ENCODE measurements at places on chromosomes 1 and 21.

GRCh38 chr1:44860891-44861425 lies 17.9 kb upstream of the PTCH2 start:
- DNase-seq, result no peak

DNA sequence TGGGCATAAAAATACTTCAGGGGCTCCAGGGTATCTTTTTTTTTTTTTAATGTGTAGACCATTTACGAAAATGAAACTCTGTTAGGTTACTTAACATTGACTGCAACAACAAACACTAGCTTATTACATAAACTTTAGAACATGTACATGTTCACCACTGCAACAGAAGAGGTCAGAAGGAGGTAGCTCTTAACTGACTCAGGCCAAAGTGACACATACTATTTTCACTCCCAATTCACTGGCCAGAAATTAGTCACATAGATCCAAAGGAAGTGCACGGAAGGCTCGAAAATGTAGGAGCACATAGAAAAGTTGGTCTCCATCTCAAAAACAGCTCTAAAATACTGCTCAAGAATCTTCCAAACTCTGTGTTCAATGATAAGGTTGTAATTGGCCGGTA lies 107.2 kb downstream of the AKT3 start:
- peak; percentile 52 for DNase-seq

DNA sequence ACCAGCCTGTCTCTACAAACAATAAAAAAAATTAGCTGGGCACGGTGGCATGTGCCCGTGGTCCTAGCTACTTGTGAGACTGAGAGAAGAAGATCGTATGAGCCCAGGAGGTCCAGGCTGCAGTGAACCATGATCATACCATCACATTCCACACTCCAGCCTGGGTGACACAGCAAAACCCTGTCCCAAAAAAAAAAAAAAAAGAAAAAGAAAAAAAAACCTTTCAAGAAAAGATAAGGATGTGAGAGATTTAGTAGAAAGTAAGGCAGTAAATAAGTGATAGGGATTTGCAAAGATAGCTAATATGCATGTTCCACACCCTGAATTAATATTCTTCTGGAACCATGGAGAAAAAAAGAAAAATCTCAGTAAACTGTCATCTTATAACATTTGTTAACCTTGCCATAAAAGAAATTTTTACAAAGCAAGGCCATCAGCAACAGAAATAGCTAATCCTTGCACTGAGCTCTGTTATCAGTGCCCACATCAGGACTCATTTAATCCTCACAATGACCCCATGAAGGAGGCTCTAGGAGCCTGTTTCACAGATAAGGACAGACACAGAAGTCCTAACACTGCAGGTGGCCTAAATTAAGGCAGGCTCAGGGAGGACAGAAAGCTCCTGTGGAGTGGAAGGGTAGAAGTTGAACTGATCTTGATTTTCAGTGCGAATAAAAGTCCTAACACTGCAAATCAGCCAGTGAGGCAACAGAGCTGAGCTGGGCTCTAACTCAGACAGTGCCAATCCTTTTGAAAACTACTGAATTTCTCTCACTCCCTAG lies 7.6 kb downstream of the GNB1 start:
- no peak for DNase-seq

DNA sequence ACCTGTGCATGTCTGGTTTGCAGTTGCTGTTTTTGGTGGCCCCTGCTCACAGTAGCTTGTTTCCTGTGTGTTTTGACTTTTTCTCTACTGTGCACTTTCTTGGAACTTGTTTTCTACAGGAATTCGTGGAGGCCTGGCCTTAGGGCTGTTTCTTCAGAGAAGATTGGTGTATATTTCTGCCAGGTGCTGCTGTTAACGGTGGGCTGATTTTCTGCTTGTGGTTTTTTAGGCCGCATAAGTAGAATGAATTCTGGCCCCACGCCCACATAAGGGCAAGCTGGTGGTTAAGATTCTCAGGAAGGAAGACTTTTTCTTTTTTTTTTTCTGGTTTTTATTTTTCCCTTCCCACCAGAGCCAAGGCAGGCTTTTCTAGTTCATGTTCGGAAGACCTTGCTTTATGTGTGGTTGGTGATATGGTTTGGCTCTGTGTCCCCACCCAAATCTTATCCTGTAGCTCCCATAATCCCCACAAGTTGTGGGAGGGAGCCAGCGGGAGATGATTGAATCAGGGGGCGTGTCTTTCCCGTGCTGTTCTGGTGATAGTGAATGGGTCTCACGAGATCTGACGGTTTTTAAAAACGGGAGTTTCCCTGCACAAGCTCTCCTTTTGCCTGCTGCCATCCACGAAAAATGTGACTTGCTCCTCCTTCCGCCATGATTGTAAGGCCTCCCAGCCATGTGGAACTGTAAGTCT lies 71.5 kb upstream of the DISP3 start:
- DNase-seq, result no peak

- no peak for DNase-seq
These were observed 62.9 kb upstream of the EDN2 start for GRCh38 chr1:41547336-41547735.

DNA sequence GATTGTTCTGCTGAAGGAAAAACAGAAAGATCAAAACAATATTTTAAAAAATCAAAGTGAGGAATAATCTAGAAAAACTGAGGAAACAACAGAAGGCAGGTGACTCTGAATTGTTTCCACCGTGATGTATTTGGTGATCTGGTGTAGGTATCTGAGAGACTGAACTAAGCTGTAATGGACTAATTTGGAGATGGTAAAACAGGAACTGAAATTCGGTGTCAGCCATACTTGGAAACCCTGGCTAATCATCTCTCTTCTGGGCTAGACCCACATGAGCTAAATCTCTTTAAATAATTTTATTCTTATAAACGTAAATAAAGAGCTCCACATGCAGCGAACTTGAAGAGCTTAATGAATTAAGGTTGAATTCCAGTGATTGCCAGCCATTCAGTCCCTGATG lies 1226.1 kb downstream of the NCAM2 start:
- no peak for DNase-seq

- DNase-seq, result no peak
These were observed 4.3 kb downstream of the RHOC start for GRCh38 chr1:112702420-112703261.

GRCh38 chr1:109133002-109133706 lies 19.2 kb downstream of the ELAPOR1 start:
- no peak for DNase-seq

- DNase-seq, result no peak
These were observed 37.6 kb upstream of the PGBD5 start for GRCh38 chr1:230463760-230464159.

DNA sequence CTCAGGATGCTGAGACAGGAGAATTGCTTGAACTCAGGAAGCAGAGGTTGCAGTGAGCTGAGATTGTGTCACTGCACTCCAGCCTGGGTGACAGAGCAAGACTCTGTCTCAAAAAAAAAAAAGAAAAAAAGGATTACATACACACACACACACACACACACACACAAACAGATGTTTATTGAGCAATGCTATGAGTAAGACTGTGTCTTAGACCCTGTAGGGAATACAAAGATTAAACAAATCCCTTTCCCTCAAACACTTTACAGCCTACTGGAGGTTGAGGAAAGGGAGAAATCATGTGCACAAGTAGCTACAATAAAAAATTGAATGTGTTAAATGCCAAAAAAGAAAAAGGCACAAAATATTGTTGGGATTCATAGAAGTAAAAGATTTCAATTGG lies 58.1 kb downstream of the RPAP2 start:
- peak; percentile 76 for DNase-seq

DNA sequence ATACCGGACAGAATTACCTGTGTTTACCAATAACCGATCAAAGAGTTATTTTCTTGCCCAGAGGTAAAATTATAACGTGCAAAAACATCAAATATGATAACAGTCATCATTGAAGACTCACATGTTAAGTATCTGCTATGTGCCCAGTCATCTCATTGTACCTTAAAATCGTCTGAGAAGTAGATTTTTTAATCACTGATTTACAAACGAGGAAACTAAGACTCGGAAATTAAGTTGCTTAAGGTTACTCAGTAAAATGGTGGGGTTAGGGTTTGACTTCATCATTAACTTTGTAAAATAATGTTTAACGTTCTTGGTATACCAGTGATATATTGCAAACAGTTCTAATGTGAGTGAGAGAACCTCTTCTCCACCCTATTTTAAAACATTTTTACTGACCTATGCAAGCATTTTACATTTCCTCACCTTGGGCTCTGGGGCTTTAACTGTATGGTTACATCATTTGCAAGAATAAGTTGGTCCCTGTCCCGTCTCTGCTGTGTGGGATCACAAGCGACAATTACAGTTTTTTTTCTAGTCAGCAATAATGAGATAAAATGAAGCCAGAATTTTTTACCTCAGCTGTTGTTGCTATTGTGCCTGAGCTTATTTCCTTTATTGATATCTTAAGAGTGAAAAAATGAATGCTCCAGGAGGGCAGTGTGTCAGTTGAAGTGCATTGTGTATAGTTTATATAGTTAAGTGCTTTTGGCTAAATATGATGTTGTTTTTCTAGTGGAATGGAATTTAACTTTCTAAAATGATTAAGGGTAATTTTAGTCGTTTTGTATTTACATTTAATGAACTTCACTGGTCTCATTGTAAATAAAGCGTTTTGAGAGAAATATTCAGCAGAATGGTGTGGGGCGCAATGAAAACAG lies 2.7 kb downstream of the RPRD2 start:
- DNase-seq, result no peak

GRCh38 chr1:115363171-115363570 lies 25.1 kb upstream of the NGF start:
- DNase-seq, result no peak

DNA sequence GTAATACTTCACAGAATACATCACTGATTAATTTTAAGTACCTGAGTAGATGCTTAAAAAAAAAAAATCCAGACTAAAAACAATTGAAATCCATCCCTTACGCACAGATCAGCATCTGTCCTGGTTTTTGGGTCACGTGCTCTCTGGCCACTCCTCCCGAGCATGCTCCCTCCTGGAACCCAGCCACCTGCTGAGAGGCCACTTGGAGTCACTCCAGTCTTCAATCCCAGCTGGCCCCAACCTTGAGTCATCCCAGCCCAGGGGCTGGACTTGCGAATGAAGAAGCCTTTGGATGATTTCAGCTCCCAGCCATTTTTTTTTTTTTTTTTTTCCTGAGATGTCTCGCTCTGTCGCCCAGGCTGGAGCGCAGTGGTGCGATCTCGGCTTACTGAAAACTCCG lies 8.9 kb downstream of the MAP1LC3C start:
- peak; percentile 89 for DNase-seq

DNA sequence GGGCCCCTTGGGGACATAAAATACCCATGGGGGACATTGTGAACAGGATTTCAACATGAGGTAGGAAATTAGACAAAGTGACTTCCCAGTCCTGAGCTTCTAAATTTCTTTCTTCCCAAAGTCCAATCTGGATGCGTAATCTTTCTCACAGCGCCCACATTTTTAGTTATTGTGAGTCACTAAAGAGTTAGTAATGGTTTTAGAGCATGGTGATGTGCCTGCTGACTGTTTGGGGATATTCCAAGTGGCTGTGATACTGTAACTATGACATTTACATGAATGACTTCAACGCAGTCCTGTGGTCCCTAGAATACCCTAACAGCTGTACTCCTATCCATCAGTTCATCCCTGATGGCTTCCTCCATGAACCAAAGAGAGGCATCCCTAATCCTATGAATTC lies 224.0 kb upstream of the COA6 start:
- DNase-seq, result peak; percentile 2

DNA sequence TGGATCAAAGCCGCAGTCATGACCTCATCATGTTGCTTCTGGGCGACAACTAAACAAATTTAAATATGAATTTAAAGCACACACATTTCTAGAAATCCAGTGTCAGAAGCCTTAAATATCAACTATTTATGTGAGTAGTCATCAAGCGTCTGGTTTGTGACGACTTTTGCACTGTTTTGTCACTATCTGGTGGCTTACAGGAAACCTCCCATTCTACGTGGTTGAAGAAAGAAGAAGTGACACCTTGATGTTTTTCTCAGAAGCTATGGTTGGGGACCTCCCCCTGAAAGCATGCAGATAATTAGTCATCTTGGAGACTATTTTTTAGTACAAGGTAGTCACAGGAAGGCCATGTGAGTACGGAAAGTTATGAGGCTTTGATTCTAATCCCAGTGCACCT lies 58.5 kb downstream of the TENT5C start:
- DNase-seq, result no peak

DNA sequence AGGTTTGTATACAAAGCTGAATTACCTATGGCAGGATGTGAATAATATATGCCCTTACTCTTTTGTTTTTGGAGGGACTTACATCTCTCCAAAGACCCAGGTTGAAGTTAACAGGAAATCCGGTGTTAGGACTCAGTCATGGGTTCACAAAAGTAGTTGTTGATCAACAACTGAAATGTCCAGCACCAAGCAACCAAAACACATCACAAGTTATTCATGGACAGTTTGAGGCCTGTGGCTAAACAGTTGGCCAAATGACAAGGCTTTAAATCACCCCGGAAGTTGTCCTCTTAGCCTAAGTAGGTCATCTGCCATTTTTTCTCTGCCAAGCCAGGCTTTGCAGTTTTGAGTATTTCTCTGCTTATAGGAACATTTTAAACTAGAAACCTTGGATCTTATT lies 89.9 kb downstream of the CD247 start:
- no peak for DNase-seq

GRCh38 chr1:27300341-27301051 lies 21.5 kb upstream of the TMEM222 start:
- DNase-seq, result peak; percentile 72

DNA sequence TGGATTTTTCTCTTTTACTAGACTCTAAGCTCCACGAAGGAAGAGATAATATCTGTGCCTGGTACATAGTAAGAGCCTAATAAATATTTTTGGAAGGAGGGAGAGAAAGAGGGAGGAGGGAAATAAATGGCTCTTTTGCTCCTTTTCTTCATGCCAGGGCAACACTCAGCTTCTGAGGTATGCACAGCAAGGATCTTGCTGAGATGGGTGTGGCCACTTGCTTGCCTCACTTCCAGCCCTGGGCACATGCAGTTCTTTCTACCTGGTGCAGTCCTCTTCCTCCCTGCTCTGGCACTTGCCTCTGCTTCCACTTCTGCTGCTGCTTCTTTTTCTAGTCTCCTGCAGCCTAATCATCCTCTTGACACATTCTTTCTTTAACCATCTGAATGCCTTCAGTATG lies 148.1 kb downstream of the FGGY start:
- no peak for DNase-seq

DNA sequence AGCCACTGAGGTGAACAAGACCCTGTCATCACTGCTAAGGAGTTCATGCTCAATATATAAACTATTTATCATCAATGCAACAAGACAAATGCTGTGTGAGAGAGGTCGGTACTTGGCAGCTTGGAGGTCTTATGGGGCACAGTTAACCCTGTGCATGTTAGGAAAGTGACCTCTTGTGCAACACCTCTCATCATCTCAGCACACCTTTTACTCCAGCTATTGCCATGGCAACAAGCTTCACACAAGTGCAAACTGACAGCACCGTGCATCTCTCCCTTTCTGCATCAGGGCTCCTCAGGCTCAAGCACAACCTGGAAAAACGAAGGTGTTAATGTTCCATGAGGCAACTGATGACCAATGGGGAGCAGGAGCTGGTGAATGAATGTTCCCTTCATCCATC lies 14.7 kb upstream of the MYSM1 start:
- no peak for DNase-seq

GRCh38 chr1:172269084-172269483 lies 151.4 kb upstream of the C1orf105 start:
- no peak for DNase-seq
